CD4-positive, alpha-beta memory T cell (primary cell): ENCODE measurements at places on chromosomes 1 and 21. TPM values are rescaled to one million over a fixed set of nuclear protein-coding genes. Genes with fewer than 3 reads are reported as not detected.

UBE2Q1 gene
- total RNA-seq: 132 TPM

VPS26C gene
- total RNA-seq: 76.0 TPM

GRIK3 gene
- not detected for total RNA-seq

CDCP2 gene
- total RNA-seq: 0.19 TPM

PTGFR gene
- total RNA-seq: not detected

DNA sequence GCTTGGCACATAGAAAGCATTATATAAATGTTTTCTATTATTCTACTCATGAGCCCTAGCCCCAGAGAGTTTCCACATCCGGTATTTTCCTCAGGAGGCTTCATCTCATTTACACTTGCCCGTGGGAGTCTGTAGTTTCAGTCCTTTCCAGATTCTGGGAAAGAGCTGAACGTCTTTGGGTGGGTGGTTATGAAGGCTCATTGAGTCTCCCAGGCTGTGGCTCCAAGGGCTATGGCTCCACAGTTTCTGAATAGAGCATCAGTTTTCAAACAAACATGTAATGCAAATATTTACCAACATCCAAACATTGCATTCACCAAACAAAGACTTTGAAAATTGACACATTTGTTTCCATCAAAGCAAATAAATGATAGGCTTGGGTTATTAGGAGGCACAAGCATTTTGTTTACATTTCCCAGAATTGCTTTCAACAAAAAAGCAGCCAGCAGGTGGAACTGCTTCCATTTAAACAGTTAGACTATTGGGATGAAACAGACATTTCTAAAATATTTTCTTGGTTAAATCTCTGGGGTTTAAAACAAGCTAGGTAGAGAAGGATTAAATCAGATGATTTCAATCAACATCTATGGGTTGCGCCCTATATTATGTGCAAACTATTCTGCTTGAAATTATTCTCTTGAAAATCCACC lies 1.3 kb upstream of the LEMD1 start:
- no peak for DNase-seq

- DNase-seq: no peak
Observed at GRCh38 chr21:33492571-33492970, 1.1 kb upstream of the DNAJC28 start.

- no peak for DNase-seq
Observed at GRCh38 chr1:41679531-41679930, 195.0 kb upstream of the EDN2 start.

GRCh38 chr1:220982686-220983085 lies 103.4 kb downstream of the HLX start:
- DNase-seq: no peak

- DNase-seq: no peak
Observed at GRCh38 chr1:218633238-218633988, 288.3 kb downstream of the TGFB2 start.
